Activated CD8-positive, alpha-beta memory T cell treated with anti-CD3 and anti-CD28 coated beads for 4 hours (primary cell): ENCODE measurements at places on chromosomes 16 and 17.

DNA sequence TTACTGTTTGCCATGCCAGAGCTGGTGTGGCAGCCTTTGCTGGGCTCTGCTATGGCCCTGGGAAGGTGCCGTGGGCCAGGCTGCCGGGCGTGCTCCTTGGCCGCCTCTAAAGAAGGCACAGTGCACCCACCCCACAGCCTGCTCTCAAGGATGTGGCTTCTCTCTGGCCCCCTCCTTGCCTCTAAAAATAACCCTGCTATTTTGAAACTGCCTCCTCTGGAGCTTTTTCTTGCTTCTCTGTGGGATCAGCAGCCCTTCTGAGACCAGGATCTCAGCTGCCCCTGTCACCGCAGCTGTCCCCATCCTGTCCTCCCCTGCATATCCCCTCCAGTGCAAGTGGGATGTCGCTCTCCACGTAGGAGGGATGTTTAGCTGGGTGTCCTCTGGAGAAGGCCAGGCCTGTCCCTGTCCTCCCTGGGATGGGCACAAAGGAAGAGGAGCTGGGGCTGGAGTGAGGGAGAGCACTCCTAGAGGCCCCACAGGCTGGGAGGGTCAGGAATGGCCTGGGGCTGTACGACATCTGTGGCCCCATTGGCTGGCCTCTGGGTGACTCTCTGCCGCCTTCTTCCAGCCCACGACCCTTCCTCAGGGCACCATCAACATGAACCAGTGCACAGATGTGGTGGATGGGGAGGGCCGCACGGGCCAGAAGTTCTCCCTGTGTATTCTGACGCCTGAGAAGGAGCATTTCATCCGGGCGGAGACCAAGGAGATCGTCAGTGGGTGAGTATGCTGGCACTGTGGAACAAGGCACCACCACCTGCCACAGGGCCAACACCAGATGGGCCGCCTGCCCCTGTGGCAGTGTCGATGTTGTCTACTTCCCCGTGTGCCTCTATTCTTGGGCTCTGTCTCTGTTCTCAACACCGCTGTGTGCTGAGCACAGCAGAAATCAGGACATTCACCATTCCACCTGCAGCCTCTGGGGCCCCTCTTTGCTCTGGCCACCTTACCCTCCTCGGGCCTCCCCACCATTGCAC lies 79.7 kb downstream of the PLD6 start:
- DNase-seq: no peak

GRCh38 chr16:85420501-85421337 lies 192.4 kb upstream of the GSE1 start:
- DNase-seq: peak; percentile 57

DNA sequence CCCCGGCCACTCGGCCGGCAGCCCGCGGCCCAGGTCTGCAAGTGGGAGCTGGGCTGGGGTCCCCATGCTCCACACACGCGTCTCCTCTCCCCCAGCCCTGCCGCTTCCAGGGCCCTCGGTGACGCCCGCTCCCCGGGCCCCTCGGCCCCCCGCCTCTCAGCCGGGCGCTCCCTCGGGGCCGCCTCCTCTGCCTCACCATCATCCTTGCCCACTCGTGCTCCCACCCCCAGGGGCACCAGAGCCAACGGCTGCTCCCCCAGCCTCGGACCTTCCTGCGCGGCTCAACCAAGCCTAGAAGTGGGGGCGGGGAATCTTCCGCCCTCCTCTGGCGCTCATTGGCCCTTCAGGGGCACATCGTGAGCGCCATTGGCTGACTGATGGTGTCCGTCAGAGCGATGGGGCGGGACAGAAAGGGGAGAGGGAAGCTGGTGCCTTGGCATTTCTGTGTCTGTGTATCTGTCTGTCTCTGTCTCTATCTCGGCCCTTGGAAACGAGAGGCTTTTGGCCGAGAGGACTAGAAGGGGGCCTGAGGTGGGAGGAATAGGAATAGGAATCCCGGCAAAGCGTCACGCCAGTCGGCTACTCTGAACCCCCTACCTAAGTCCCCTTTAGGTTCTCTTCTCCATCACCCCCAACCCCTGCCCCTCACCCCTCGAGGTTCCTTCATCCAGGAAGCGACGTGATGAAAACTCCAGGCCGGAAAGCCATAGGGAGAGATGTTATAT lies 88.9 kb downstream of the CDC27 start:
- DNase-seq: peak; percentile 86

- DNase-seq: no peak
Measured at GRCh38 chr17:9270921-9271320, 249.6 kb downstream of the NTN1 start.

DNA sequence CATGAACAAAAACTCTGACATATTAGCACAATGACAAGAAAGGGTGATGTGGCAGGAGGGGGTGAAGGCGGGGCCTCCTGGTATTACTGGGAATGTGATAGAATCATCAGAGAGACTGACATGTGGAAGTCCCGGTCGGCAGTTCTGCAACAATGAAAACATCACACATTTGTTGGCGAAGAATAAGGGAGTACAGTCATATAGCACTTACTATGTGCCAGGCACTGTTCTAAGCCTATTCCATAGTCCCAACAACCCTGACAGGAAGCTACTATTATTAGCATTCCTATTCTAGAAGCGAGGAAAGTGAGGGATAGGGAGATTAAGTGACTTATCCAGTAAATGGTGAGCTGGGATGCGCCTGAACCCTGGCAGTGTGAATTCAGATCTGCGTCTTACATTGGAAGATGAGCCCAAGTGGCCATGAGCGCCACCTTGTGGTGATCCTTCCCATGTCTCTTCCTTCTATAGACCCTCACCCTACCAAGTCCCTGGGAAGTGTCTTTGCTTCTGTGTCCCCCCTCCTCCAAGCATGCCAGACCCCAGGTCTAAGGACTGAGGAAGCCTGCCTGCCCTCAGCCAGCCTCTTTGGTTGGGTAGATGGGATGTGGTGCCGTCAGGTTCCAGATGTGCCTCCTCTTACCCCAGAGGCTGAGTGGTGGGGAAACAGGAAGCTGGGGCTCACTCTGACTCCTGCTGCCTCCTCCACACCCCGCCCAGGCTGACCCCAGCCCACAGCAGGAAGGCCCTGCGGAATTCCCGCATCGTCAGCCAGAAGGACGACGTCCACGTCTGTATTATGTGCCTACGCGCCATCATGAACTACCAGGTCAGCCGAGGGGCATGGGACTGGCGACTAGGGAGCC lies 14.0 kb downstream of the FMNL1 start:
- DNase-seq: peak; percentile 70
